ENCODE measurements at places on chromosomes 7 and 10. TPM values are rescaled to one million over a fixed set of nuclear protein-coding genes. Genes with fewer than 3 reads are reported as not detected.

GRCh38 chr10:102914781-102915180, 3.3 kb upstream of the CNNM2 start:
- no peak for DNase-seq
- H3K4me3 ChIP-seq, result no peak overlapping the region
- H3K36me3 ChIP-seq, result no peaks in the 10 kb centered on the region
- H3K27me3 ChIP-seq, result no peaks in the 10 kb centered on the region

- no peaks in the 10 kb centered on the region for H3K4me1 ChIP-seq
- H3K36me3 ChIP-seq, result no peaks in the 10 kb centered on the region
- DNase-seq, result no peak
- no peaks in the 10 kb centered on the region for H3K27me3 ChIP-seq
- H3K4me3 ChIP-seq, result no peak overlapping the region
These were observed 59.3 kb upstream of the RNF148 start for GRCh38 chr7:122762071-122762470.

GRCh38 chr7:74070619-74070921, 13.0 kb upstream of the LIMK1 start:
- DNase-seq, result no peak
- H3K27me3 ChIP-seq, result no peaks in the 10 kb centered on the region
- no peak overlapping the region for H3K27ac ChIP-seq
- H3K36me3 ChIP-seq, result no peaks in the 10 kb centered on the region

MET gene
- 54.0 TPM for total RNA-seq

SDK1 gene
- 12.0 TPM for total RNA-seq

AKR1C2 gene
- 76.0 TPM for total RNA-seq

All from upper lobe of left lung (tissue), 6 donors.